ENCODE measurements at places on chromosomes 1 and 21. TPM values are rescaled to one million over a fixed set of nuclear protein-coding genes. Genes with fewer than 3 reads are reported as not detected.

The ADAMTS4 gene
- 0.72 TPM for polyA plus RNA-seq

DNA sequence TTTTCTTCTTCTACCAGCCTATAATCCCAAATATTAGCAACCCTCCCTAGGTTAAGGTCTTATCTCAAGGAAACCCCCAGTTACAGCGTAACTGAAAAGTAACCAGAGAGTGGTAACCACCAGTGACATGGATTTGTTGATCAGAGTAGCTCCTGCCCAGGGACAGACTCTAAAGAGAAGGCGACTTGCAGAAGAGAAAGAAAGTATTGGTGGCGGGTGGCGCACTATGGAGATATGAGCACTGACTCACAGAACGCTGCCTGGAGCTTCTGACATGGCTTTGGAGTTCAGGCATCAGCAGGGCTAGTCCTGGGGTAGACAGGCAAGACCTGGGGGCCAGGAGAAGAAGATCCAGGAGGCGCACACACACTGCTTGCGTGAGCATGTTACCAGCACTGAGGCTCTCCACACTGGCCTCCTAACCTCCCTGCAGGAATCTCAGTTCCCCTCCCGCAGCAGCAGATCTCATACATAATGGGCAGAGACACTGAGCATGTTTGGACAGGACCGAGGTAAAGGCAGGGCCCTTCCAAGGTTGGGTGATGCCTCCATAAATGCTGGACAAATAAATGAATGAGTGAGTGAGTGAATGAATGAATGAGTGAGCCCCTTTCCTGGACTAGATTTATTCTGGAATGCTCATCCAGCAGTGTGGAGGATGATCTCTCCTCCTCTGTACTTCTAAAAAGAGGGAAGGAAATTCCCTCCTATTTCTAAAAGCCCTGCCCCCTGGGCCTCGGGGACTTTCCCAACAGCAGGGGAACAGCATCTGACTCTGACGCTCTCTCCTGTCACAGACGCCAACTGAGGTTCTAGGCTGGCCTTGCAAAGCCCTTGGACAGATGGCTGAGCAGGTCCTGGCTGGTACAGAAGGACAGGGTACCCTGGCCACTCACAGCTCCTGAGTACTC, 175.5 kb downstream of the CLIC6 start:
- no peak for DNase-seq

DNA sequence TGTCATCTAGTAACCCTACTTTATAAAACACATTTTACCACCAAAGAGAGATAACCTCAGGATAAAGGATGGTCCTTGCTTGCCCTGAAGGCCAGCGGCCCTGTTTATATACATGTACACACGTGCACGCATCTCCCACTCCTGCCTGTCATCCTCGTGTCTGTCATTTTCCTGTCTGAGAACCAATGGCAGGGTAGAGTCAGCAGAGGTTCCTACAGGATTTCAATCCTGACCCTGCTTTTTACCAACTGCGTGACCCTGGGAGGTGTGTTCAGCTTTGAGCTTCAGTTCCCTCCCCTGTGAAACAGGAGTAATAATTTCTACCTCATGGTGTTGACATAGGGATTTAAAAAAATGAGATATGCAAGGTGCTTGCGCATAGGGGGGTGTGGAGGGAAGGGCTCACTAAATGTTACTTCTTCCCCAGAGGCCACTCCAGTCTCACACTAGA, 12.3 kb upstream of the RASSF5 start:
- DNase-seq: no peak

DNA sequence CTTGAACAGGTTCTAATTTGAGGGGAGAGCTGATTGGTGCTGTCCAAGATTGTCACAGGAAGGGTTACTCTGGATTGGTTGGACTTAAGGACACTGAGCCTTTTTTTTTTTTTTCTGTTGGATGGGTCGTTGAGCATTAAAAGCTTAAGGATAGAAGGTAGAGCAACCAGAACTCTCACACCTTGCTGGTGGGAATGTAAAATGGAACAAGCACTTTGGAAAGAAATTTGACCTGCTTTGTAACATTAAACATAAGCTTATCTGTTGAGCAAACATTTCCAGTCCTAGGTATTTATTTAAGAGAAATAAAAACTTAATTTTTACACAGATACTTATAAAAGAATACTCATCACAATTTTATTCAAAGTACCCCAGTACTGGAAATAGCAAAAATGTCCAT, 29.8 kb upstream of the PLA2G2A start:
- DNase-seq: no peak

- peak; percentile 53 for DNase-seq
Measured at GRCh38 chr1:33180226-33180910, 1.5 kb downstream of the TRIM62 start.

DNA sequence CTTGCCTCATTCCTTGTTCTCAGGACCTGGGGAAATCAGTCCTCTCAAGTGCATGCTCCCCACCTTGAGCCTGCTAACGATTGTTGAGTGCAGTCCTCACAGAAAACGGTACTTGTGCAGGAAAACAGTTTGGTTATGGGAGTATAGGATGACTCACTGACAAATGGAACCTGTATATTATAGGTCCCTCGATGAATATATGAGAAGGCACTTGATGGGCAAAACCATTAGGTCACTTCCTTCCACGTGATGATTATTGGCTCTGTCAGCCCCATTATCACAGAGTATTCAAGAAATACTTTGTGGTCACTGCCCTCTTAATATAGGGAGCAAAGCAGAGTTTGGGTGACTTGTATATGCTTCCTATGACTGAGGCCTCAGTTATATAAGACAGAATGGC, 6.2 kb downstream of the CCDC17 start:
- DNase-seq: no peak

Measured in AG04450 (cell line).